AG09309 (cell line): ENCODE measurements at places on chromosomes 7 and 10.

DNA sequence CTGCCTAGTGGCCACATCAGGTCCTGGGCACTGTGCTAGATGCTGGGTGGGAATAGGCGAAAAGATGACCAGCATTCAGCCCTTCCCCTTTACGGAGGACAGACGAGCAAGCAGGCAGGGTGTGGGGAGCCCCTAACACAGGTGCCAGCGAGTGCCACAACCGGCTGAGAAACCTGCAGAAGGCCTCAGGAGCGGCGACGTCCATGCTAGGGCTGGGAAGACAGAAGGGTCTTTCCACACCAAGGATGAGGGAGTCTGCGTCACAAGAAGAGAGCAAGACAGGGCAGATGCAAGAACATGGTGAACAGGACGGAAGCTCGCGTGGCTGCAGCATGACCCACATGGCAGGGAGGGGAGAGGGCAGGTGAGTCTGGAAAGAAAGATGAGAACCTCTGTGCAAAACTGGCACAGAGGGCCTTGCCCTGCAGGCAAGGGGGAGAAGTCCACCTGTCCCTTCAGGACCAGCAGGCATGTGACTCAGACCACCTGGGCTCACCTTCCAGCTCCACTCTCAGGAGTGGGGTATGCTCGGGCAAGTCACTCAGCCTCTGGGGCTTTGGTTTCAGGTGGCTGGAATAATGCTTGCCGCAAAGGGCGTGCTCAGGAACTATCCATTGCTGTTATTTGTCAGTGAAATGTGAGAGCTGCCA, 36.6 kb downstream of the KCNH2 start:
- DNase-seq = no peak

- DNase-seq = peak; percentile 68
Measured at GRCh38 chr7:19677180-19677579, 31.7 kb downstream of the POLR1F start.

- no peak for DNase-seq
Measured at GRCh38 chr10:19164461-19164860, 115.9 kb downstream of the MALRD1 start.

DNA sequence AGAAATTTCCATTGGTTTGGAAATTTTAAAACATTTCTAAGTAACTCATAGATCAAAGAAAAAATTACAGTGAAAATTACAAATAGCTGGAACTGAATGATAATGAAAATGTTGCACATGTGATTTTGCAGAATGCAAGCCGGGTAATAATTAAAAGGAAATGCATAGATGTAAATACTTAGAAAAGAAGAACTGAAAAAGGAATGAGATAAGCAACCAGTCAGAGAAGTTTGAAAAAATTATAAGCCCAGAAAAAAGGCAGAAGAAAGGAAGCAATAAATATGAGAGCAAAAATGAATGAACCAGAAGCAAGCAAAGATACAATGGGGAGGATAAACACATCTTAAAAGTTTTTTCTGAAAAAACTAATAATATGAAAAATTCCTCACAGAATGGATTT, 3.2 kb upstream of the TMEM273 start:
- no peak for DNase-seq

- no peak for DNase-seq
Measured at GRCh38 chr7:351681-352480, 61.9 kb downstream of the FOXL3 start.

- no peak for DNase-seq
Measured at GRCh38 chr7:142581341-142581740, 167.9 kb upstream of the PRSS1 start.

GRCh38 chr10:106038246-106038645, 1126.3 kb downstream of the SORCS1 start:
- no peak for DNase-seq

GRCh38 chr7:54252256-54253035, 289.7 kb upstream of the VSTM2A start:
- no peak for DNase-seq

DNA sequence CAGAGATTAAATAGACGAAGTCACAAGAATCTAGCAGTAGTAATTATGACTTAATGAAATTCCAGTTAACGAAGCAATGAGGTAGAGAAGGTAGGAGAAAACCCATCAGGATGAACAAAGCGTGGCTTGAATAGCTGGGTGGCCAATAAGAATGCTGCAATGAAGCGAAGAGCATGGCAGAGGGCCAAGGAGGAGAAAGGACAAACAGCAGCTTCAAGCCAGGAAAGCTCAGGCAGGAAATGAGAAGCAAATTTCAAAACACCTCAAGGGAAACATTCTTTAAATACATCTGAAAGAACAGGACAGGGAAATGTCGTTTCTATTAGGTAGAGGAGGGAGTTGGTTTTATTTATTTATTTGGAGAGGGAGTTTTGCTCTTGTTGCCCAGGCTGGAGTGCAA, 122.5 kb downstream of the KIAA1217 start:
- no peak for DNase-seq

DNA sequence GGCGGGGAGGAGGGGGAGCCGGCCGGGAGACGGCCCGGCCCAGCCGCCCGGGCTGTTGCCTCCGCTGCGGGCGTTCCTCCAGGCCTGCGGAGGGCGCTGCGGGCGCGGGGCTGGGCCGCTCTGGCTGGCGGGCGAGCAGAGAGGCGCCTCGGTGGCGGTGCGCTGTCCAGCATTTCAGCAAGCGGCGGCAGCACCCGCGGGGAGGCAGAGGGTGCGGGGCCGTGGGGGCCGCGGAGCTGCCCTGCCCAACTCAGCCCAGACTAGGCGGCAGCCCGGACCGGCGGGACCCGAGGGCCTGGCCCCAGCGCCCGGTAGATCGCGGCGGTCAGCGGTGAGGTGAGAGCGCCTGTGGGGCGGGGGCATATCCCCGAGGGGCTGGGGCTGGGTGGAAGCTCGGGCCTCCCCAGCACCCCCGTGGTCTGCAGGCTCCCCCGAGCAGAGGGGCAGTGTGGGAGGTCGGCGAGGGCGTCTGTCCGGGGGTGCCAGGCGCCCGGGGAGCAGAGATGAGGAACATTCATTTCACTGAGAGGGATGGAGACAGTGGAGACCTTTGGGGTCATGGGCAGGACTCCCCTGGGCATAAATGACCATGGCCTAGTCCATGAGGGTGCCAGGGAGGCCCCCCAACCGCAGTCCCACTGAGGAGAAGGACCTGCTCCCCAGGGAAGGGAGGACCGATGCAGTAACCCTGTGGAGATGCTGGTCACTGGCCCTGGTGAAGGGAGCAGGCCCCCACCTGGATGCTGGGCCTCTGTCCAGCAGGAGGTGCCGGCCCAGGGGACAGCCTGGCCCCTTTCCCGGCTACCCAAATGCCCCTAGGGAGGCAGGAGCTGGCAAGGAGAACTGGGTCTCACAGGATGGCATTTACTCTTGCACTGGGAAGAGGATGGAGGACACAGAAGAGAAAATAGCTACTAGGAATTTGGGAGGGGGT, at the start of gene SRRM3:
SRRM3 (plus strand) TSS at position 165 of the 934 bp plus-strand sequence. CDS start 33,171 bp downstream, outside the sequence.
- DNase-seq = peak; percentile 18

DNA sequence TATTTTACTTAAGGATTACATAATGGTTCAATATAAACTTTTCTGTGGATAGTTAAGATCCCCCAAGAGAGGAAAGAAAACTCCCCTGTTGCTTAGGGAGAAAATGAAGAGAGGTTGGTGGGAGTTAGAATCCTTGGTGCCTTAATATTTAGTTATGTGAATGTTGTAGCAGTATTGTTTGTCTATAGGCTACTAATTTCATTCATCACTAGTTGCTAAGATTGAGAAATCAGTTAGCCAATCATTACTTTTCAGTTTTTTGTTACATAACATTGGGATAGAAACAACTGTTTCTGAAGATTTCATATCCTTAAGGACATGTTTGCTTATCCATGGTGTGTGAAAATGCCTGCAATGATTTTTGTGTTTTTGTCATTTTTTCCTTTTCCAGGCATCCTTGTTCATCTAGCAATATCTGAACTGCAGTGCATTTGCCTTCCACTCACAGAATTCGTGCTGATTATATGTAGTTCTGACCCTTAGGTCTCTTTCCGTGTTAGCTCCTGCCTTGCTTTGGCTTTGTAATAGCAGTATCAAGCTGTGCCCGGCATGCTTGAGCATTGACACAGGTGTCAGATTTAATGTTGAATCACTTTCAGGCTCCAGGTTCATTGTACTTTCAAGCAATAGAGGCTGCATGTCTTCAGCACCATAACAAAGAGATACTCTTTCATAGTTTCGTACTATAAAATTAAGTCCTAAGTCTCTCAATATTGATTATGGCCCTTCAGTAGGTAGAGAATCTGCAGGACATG, 85.0 kb downstream of the PODXL start:
- no peak for DNase-seq

- DNase-seq = no peak
Measured at GRCh38 chr7:1610678-1611302, 41.0 kb upstream of the PSMG3 start.

DNA sequence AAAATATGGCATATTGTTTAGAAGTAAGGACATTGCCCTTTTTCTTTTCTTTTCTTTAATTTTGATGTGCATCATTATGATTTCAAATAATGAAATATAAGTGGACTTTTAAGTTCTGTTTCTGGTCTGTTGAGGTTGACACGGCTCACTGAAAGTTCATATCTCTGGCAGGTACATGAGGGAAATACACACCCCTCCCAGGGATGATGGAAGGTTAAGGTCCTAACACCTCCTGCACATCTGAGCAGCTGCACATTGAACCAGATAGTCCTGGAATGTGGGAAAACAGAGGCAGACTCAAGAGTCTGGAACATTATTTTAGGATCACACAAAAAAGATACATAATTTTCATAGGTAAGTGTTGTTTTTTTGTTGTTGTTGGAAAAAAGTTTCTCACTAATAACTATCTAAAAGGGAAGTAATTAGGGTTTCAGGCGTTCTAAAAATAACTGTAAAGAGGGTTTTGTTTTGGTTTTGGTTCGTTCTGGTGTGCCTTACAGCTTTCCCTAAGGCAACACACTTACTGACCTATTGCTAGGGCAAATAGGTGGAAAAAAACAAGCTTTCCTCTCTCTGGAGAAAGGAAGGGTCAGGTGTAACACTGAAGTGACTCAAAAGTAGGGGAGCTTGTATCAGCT, 201.2 kb upstream of the PRKCQ start:
- DNase-seq = no peak

GRCh38 chr7:31462636-31463035, 51.3 kb upstream of the ITPRID1 start:
- DNase-seq = no peak

DNA sequence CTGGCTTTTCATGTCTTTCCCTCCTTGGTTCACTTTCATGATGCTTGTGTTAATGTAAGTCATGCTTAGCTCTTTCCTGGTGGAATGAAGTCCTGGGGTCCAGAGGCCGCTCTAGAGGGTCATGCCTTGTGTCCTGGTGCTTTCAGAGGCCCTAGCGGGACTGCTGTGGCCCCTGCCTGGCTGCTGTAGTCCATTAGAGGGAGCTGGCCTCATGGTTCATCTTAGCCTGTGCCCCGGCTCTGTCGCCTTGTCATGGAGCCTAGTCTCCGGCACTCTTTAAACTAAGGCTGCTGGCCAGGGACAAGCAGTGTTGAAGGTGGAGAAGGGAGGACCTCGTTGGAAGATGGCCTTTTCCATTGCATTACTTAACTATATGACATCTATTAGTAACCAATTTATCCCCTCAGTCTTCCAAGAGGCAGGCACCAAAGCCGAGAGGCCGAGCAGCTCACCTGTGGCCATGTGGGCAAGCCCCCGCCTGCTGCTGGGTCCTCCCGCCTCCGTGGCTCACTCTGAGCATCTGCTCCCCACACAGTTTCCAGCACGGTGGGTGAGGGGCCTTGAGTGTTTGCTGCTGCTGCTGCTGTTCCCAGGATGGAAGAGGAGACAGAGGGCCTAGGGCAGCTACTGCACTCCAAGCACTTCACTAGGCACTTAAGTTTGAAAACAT, 5.0 kb upstream of the NDUFB2 start:
- DNase-seq = no peak

GRCh38 chr7:139562961-139563565, 39.6 kb downstream of the CLEC2L start:
- no peak for DNase-seq

DNA sequence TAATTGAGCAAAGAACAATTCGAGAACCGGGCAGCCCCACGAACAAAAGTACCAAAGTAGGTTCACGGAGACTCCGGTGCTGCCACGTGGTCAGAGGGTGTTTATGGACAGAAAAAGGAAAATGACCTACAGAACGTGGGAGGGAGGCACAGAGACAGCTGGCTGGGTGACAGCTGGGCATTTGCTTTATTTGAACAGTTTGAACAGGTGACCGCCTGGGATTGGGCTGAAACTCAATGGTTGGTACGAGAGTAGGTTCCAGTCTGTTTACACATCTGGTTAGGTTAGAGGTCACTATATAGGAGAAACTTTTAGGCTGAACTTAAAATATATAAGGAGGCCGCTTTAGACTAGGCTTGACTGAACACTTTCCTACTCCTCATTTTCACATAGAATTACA, 50.6 kb upstream of the CELF2 start:
- DNase-seq = no peak

- DNase-seq = no peak
Measured at GRCh38 chr7:99713995-99714570, 20.9 kb downstream of the CYP3A7 start.

GRCh38 chr7:25353732-25354131, 125.4 kb upstream of the NPVF start:
- DNase-seq = no peak
